CD4-positive, alpha-beta T cell (primary cell): ENCODE measurements at places on chromosomes 2 and 18.

GRCh38 chr2:1773883-1774282 lies 29.6 kb upstream of the PXDN start:
- no peak for DNase-seq

GRCh38 chr2:229860334-229860733 lies 61.5 kb downstream of the TRIP12 start:
- no peak for DNase-seq

DNA sequence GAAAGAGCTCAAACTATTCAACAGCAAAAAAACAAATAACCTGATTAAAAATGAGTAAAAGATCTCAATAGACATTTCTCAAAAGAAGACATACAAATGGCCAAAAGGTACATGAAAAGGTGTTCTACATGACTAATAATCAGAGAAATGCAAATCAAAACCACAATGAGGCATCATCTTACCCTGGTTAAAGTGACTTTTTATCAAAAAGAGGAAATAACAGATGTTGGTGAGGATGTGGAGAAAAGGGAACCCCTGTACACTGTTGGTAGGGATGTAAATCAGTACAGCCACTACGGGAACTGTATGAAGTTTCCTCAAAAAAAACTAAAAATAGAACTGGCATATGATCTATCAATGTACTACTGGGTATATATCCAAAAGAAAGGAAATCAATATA lies 39.8 kb upstream of the TMEM163 start:
- peak; percentile 38 for DNase-seq

GRCh38 chr2:48395658-48396057 lies 134.3 kb upstream of the STON1 start:
- peak; percentile 45 for DNase-seq

DNA sequence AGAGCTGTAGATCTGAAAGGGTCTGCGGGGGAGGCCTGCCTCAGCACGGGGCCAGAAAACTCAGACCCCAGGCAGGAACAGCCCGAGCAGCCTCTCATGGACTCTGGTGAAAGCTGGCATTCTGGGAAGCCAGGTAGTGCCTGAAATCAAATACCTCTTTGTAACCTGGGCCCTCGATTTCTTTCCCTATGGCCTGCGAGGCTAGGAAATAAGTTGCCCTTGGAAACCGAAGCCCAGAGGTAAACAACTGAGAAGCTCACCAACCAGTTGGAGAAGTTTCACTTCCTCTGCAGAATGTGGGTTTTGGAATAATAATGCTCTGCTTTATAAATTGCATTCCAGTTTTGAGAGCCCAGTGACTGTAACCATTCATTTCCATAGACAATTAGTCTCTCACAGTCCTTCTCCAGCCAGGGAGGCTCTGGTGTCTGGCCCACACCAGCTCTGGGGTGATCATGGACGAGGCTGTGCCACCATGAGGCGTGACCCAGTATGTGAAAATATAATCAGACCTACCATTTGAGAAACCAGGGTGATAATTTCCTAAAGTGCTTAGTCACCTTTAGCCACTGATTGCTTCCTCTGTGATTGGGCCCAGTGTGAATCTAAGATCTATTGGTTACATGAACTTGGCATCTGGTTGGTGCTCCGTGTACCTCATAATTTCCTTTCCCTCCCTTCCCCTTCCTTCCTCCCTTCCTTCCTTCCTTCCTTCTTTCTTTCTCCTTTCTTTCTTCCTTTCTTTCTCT lies 133.1 kb upstream of the PELI1 start:
- peak; percentile 11 for DNase-seq

DNA sequence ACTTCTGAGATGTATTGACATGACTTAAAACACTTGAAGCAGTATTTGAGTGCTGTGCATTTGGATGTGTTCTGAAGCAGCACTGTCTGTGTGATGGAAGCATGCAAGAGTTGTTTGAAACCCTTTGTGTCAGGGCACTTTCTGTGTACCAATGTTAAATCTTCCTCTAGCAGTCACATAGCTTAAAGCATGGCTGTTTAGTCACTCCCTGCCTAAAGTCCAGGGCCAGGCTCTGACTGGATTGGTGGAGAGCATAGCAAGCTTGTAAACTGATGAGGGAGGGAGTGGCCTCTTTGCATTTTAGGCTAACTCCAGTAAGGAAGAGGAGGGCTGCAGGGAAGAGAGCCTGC lies 73.5 kb downstream of the MYO1B start:
- DNase-seq: no peak

DNA sequence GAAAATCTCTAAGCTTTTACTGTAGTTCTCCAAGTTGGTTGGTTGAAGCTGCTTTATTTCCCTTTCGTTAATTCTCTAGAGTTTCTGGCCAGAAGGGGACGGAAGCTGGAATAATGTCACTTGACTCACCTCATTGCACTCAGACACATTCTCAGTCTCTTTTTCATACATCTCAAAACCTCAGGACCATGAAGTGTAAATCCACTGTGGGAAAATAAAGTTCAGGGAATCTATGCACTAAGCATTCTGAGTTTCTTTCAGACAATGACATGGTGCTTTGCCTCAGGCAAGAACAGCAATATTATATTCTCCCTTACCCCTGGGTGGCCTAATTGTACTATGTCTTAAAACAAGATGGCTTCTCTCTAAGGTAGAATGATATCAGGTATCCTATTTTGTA lies 167.8 kb downstream of the PRPF40A start:
- DNase-seq: no peak

- no peak for DNase-seq
Observed at GRCh38 chr2:127726158-127726880, 25.0 kb downstream of the SFT2D3 start.

GRCh38 chr2:177983183-177983788 lies 89.3 kb downstream of the PDE11A start:
- peak; percentile 14 for DNase-seq

- no peak for DNase-seq
Observed at GRCh38 chr2:36993841-36994620, 27.7 kb upstream of the STRN start.

DNA sequence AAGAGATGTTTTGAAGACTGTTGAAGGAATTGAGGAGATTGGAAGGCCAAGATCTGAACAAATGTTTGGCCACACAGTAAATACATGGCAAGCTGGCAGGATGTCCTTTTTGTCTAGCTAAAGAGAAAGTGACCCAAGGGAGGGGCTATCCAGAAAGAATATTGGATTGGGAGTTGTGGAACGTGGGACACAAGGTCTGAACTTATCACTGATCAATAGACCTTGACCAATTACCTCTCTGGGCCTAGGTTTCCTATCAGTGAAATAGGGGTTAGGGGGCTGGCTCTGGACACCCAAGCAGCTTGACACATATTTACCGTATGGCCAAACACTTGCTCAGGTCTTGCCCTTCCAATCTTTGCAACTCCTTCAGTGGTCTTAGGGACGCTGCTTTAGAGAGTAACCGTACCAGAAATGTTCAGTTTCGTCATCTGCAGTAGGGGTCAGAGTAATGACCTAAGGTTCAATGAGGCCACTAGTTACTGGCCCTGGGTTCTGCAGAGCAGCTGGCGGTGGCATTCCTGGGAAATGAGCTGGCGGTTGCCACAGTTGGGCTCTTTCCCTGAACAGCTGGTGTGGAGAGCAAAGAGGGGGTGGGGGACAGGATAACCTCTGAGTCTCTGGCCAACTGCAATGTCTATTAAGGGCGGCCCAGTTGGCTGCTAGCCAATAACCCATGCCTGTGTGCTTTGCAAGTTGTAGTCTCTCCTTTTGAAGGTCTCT lies 70.1 kb upstream of the STPG4 start:
- DNase-seq: no peak

DNA sequence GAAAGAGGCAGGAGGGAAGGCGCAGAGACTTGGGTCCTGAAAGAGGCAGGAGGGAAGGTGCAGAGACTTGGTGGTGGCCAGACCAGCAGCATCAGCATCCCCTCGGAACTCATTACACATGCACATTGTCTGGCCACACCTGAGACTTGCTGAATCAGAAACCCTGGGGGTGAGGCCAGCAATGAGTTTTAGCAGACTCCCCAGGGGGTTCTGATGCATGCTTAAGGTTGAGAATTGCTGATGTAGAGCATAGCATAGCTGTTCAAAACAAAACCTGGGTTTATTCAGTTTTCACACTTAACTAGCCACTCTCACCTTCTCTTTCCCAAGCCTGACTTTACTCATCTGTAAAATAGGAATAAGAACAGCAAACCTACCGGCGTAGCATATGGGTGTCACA lies 122.9 kb downstream of the MRO start:
- no peak for DNase-seq

DNA sequence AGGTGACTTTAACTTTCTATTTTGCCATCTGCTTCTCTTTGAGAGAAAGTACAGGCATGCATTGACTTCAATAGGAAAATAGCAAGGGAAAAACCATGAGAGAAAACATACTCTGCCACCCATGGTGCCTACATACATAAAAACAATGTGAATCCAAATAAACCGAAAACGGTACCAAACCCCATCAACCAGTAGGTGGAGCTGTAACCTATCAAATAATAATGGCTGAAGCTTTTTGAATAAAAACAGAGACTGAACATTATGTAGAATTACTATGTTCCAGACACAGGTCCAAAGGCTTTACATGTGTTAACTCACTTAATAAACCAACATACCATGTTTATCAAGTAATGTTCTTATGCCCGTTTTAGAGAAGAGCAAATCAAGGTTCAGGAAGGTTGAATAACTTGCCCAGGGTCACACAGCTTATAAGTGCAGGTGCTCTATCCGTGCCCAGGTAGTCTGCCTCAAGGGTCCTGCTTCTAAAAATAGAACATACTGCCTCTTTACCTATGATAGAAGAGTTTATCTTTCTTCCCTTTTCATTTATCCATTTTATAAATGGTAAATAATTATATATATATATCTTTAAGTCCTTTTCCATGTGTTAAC lies 293.9 kb upstream of the SYT4 start:
- no peak for DNase-seq

- DNase-seq: no peak
Observed at GRCh38 chr2:158172719-158173118, 71.0 kb downstream of the UPP2 start.

DNA sequence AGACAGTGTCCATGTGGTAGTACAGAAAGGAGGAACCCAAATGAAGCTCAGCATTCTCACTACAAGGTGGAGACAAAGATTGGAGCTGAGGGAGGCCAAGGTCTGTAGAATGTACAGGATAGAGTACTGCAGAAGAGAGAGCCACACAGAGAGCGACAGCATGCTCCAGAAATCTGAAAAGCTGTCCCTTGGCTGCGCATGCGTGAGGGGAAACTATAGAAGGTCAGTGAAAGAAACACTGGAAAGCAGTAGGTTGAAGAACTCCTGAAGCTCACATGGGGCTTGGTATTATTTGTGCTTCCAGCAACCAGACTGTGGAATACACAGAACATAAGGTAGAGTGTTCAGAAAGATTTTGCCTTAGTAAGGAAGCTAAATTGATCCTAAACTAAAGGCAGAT lies 142.5 kb downstream of the TXNL1 start:
- DNase-seq: no peak

DNA sequence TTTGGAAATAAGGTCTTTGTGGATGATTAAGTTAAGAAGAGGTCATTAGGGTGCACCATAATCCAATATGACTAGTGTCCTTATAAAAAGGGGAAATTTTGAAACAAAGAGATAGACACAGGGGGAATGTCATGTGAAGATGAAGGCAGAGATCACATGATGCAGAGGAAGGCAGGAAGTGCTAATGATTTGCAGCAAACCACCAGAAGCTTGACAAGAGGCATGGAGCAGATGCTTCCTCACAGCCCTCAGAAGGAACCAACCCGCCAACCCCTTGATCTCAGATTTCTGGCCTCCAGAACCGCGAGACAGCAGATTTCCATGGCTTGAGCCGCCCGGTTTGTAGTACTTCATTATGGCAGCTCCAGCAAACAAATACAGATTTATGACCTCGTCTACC lies 17.4 kb upstream of the SMARCAL1 start:
- DNase-seq: no peak

DNA sequence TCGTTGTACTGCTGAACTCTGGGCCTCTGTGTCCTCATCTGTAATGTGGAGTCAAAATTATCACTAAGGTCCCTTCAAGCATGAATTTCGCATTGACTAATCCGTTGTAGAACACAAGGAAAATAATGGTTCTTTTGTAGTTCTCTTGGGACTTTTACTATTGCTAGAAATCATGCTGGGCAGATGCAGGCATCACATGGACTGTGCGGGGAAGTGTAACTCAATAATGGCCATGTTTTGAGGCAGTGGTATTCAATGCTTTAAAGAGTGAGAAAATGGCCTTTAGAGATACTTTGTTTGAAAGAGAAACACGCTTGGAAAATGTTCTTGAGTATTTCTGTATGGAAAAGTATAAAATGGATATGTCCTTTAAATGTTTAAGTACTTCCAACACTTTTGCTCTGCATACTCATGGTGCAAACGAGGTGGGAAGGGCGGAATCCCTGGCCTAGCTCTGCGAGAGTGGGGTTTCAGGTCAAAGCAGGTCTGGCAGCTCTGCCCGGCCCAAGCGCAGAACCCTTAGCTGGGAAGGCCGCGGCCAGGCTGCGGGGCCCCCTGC lies 117.3 kb upstream of the MSTN start:
- no peak for DNase-seq

GRCh38 chr2:191352536-191352935 lies 107.3 kb downstream of the MYO1B start:
- DNase-seq: no peak

GRCh38 chr18:9787712-9788111 lies 79.6 kb downstream of the RAB31 start:
- no peak for DNase-seq

DNA sequence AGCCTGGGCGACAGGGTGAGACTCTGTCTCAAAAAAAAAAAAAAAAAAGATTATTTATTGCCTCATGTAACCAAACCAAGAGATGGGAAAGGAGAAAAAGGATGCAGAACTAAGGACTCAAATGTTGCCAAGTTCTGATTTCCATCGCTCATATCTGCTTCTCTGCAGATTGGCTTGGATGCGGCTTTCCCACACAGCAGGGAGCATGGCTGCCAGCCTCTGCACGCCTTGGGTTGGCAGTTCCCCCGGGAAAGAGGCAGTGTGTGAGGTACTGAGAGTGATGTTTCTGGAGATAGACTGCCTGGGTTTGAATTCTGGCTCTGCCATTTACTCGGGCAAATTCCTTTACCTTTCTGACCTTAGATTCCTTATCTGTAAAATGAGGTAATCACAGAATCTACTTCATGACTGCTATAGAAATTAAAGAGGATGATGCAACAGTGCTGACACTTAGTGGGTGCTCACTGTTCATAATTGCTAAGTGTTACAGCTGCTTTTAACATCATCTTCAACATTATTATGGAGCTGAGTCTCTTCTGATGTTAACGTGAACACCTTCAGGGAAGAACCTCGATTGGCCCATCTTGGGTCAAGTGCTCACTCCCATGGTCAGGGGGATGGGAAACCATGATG lies 68.8 kb downstream of the ACAA2 start:
- no peak for DNase-seq

DNA sequence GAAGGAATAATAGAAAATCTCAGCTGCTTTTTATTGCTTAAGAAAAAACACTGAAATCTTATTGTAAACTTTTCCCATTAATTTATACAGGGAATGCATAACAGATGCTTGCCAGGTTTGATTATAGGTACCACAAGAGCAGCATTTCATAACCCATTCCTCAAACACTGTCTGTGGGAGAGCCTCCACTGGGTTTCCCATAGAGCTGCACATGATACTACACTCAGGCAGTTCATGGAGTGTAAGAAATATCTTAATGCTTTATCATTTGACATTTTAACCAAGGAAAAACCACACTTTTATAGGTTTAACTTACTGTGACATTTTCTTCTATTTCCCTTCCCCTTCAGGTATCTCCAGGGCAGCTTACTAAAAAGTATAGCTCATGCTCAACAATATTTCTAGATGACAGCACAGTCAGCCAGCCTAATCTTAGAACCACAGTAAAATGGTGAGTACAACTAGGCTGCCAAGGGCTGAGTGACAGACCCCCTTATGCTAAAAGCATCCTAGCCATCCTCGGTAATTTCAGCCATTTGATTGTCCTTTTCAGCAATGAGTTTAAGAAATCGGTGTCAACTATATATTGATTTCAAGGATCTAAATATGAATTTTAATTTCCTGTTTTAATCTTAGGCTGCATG lies 22.3 kb downstream of the CCNYL1 start:
- DNase-seq: no peak
